ENCODE measurements at places on chromosomes 13 and 19.

GRCh38 chr19:4877753-4878490 is 10.5 kb upstream of the PLIN3 start:
- DNase-seq = peak; percentile 80

- no peak for DNase-seq
These were observed 11.6 kb upstream of the RETN start for GRCh38 chr19:7657131-7657751.

- no peak for DNase-seq
These were observed 46.6 kb downstream of the CRTC1 start for GRCh38 chr19:18729933-18730530.

- no peak for DNase-seq
These were observed 9.4 kb upstream of the ERVV-2 start for GRCh38 chr19:53034948-53035675.

DNA sequence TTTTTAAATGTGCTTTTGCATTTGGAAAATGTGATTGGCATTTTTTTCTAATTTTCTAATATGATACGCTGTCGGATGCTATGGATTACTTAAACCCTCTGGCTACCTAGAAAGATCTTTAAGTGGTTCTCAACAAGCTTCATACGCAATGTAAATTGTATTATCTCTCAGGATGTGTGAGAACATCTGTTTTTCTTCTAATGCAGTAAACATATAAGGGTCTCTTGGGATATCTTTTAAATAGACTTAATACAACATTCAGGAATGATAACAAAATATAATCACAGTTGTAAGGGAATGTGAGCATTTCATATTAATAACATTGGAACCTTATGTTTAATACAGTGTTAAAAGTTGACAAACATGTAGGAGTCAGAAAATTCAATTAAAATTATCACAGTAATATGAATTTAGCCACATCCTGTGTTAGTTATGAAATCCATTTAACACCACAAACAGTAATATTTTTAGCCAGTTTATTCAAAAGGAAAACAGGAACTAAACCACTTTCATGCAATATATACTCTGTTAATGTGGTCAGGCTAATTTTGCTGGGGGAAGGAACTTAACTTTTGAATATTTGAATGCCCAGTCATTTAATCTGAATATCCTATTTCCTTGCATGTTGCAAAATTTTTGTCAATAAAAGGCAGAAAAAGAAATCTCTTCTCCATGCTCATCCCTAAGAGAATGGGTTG is 15.0 kb upstream of the ALOX5AP start:
- no peak for DNase-seq

- no peak for DNase-seq
These were observed 288.1 kb upstream of the GPC6 start for GRCh38 chr13:92938486-92939020.

DNA sequence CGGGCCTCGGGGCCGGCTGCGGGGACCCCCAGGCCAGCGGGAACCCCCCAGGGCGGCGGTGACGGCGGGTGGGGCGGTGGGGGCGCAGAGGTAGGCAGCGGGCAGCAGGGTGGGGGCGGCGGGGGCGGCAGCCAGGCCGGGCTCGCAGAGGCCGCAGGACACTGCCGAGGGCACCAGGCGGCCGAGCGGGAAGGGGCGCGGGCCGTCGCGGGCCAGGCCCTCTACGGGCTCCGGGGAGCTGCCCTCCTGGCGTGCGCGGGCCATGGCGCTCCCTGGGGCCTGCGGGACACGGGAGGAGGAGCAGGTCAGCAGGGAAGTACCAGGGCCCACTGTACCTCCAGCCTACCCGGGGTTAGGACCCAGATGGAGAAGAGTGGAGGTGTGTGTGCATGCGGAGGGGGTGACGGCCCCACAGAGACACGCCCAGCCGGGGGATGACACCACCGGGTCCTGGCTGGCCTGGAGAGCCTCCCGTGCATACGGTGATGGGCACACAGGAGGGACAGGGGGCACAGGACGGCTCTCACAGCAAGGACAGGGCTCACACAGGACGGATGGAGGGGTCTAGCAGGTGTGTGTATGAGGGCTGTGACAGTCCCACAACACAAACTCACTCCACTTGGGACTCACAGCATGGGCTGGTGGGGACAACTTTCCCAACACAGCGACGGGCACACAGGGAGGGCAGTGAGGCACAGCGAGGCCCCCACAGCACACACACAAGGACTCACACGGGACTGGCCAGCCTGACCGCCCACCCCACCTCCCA is 2.6 kb downstream of the BBC3 start:
- DNase-seq = peak; percentile 76

DNA sequence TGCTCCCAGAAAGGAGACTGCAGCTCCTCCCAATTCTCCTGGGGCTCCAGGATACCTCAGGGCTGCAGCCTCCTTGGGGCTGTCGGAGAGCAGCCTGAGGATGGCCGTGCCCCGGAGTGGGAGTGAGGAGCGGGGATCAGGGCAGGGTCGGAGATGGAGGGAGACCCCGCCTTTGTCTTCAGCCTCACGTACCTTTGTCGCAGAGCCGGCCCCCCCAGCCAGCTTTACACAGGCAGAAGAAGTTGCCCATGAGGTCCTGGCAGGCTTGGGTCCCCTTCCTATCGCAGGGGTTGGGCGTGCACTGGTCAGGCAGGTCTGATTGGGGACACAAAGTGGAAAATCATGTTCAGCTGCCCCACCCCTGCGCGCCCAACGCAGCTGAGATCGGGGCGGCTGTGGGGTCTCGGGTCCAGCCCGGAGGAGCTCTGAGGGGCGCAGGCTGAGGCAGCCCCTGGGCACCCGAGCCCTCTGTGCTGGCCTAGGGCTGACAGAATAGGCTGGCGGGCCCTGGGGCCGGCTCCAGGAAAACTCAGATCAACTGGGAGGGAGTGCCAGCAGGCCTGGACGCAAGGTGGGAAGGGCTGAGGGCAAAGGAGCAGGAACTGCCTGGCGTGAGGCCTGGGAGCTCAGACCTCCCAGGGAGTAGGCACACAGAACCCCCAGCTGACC is 24.2 kb downstream of the GAS6 start:
- DNase-seq = no peak

DNA sequence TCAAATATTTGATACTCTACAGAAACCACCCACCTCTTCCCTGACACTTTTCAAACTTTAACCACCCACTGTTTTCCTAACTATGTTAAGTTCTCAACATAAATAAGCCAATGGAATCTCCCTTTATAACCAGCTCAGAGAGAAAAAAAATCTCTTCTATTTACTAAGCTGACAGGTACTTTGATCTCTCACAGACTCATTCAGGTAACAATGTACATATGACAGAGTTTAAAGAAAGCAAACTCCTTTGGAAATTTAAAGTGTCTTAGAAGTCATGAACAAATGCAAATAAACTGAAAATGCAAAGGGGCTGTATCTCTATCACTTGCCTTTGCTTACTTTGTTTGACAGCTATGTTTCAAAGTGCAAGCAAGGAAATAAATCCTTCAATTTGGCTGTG is 109.3 kb downstream of the KLF12 start:
- DNase-seq = no peak

- no peak for DNase-seq
These were observed 95.2 kb downstream of the COL4A1 start for GRCh38 chr13:110211735-110212134.

DNA sequence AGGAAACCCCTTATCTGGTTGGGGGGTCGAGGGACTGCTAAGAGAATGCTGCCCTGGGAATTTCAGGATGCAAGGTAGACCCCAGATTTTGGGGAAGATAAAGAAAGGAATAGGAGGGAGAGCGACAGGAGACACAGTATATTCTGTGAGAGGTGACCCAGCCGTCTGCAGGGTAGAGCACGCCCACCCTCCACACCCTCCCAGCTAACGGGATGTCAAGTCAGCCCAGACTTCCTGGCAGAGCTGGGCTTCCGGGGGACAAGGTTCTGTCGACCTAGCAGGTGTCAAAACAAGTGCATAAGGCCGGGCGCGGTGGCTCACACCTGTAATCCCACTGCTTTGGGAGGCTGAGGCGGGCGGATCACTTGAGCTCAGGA is 695 bp upstream of the PRR36 start:
- DNase-seq = no peak

- no peak for DNase-seq
These were observed 1.6 kb downstream of the ZNF415 start for GRCh38 chr19:53131085-53131590.

DNA sequence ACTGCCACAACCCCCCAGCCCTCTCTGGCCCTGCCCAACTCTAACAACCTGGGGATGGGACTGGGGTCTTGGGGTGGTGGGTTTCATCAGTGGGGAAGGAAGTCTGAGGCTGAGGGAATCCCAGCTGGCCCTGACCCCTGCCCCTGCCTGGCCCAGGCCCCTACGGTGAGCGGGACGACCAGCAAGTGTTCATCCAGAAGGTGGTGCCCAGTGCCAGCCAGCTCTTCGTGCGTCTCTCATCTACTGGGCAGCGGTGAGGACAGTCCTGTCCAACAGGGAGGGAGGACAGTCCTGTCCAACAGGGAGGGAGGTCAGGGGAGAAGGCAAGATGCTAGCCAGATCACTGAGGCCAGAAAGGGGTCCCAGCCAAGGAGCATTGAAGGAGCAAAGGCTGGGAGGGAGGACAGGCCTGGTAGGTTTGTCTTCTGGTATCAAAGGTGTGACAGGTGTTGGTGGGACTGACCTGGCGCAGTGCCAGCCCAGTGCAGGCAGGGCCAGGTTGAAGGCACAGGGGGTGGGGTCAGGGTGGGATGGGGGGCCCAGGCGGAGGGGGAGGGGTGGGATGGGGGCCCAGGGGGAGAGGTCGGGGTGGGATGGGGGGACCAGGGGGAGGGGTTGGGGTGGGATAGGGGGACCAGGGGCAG is 12.1 kb upstream of the LTBP4 start:
- no peak for DNase-seq

DNA sequence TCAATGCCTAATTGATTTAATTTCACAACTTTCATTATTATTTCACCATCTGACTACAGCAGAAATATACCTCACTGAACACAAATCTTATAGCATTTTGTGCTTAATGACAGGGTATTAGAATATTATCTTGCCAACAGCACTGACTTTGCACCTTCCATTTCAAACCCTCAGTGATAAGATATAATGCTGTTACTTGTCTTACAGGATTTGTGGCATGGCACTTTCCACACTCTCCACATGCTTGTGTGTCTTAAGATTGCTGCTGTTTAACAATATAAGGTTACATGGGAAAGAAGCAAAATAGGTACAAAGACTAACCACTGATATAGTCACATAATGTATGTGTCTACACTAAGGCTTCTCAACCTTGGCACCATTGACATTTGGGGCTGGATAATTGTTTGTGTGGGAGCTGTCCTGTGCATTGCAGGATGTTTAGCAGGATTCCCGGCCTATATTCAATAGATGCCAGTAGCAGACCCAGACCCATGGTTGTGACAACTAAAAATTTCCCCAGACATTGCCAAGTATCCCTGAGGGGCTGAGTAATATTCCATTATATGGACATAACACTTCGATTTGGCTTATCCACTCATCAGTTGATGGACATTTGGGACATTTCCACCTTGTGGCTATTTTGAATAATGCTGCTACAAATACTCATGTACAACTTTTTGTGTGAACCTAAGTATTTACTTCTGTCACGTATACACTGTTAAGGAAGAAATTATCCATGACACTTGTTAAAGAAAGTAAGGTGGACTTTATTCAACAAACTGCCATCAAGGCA is 5.7 kb upstream of the DIAPH3 start:
- no peak for DNase-seq

- DNase-seq = no peak
These were observed 3.8 kb upstream of the LTBP4 start for GRCh38 chr19:40597329-40597838.

DNA sequence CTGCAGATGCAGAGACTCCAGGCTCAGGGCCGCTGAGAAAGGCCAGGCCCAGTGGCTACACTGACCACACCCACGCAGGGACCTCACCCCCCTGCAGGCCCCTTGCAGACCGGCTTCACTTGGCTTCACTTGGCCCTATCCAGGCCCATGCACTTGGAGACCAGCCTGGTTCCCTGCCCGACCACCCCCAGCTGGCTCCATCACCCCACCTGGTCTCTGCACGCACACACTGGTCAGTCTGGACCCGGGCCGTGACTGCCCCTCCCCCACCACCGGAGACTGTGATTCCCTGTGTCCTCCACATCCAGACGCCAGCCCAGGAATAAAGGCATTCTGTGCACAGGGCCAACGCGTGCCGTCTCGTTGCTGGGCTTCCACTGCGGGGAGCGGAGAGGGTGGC is 4.9 kb upstream of the EBI3 start:
- DNase-seq = no peak

DNA sequence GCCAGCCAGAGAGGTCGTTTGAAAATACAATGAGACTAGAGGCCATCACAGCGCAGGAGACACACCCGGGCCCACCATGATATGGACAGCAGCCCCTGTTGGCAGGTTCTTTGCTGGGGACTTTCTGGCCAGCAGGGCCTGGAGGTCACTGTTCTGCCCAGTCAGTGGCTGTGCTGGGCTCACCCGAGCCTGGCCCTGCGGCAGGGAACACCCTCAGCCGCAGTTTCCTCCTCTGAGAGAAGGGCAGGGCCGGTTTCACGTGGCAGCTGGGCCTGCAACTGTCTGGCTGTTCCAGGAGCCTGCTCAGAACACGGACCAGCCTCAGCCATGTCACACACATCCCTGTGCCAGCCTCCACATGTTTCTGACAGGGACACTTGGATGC is 39.4 kb downstream of the ADPRHL1 start:
- DNase-seq = peak; percentile 94

- DNase-seq = no peak
These were observed 4.6 kb downstream of the AP2S1 start for GRCh38 chr19:46845959-46846459.

GRCh38 chr13:111789011-111789410 is 277.9 kb upstream of the SOX1 start:
- no peak for DNase-seq

- DNase-seq = no peak
These were observed 39.9 kb upstream of the CEACAM8 start for GRCh38 chr19:42634409-42635232.

DNA sequence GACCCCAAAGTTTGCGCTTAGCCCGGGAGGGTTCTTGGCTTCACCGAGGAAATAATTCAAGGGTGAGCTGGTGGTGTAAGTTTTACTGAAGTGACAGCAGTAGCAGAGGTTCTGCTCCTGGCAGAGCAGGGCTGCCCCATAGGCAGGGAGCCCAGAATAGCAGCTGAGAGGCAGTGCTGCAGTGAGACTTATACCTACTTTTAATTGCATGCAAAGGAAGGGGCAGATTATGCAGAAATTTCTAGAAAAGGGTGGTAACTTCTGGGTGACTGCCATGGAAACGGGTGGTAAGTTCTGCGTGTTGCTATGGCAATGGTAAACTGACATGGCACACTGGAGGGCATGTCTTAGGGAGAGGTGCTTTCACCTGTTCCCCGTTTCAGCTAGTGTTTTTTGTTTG is 17.5 kb upstream of the CAMSAP3 start:
- no peak for DNase-seq

GRCh38 chr19:46299695-46300094 is 2.9 kb downstream of the HIF3A start:
- no peak for DNase-seq

Measured in gastrocnemius medialis (tissue), 4 donors.